ENCODE measurements at places on chromosomes 13 and 19.

DNA sequence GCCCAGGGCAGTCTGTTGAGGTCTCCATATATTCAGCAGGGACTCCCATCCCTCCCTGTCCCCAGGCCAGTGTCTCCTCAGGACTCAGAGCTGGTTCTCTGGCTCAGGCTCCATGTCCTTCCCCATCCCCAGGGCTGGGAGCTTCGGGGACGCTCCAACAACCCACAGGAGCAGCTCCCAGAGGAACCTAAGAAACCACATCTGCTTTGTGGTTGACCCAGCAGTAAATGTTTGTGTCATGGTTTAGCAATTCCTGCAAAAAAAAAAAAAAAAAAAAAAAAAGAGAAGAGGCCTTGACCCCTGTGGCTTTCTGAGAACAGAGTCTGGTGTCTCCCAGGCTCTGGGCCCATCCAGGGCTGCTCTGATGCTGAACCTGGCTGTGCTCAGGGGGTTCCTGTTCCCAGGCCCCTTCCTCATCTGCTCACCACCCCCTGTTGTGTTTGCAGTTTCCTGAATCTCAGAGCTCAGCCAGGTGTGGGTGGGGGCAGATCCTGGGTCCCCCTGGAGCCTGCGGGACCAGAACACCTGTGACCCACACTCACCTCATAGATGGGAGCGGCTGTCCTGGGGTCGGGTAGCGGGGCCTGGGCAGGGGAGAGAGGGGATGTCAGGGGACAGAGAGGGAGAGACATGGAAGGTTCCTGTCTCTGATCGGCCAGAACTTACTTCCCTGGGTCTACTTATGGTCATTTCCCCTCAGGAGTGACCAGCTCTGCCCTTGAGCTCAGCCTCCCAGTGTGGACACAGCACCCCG lies 25.2 kb upstream of the CEACAM1 start:
- no peak for DNase-seq

DNA sequence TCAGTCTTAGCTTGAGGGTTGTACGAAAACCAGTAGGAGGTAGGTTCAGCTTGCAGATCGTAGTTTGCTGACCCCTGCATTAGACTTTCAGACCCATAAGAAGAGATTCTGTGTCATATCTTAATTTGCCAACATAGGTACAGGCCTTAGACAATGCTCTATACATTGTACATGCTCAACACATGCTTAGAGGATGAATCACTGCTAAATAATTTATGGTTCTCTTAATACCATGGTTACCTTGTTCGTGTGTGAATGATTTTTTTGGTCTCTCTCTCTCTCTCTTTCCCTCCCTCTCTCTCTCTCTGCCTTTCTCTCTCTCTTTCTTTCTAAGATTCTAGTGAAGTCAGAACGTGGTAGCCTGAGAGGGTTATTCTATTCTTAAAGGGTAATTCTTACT lies 112.2 kb downstream of the FGF14 start:
- DNase-seq: no peak

DNA sequence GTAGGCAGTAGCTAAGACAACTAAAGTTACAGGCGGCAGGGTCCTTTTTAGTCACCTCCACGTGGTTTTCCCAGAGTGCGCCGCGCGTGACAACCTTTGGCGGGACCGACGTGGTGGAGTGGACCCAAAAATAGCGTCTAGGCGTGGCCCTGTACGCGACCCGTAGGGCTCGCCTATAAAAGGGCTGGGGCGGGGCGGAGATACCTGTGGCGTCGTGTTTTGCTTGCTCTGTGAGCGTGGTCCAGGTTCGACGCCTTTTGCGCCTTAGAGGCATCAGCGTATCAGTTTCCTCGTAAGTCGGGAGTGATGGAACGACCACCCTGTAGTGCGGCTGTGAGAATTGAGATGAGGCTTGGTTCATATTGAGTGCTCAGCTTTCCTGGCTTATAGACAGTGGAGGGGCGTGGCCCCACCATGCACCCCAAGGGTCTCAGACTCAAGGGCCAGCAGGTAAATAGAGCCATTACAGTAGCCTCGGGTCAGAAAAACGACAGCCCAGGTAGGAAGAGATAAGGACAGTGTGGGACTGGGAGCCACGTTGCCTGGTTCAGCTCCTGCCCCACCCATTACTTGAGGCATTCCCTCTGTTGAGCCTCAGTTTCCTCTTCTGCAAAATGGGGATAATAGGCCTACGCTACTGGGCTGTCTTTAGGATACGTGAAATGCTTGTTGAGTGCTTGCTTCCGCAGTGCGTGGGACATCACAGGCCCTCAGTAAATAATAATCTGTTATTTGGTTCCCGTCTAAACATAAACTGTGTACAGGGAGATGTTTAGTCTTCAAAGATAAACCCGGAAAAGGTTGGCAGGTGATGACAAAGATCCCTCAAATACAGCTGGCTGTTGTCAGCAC lies 693 bp upstream of the TMED1 start:
- DNase-seq: peak; percentile 66

DNA sequence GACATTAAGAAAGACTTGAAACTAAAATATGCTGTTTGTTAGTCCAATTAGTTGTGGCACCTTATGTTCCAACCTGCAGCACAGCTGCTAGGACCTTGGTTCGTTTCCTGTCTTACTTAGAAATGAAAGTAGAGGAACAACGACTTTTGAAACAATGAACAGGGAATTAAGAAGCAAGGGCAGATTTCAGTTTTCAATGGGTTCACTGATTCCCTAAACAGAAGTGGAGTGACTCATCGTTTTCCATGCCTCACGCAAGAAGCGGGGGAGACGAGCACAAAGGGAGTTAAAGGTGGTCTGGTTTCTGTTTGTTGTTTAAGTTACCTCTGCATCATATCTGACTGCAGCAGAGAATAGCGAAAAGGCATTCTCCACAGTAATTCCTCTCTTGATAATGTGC lies 44.8 kb downstream of the PHF11 start:
- DNase-seq: peak; percentile 42

GRCh38 chr19:52646571-52647217 lies 8.5 kb upstream of the ZNF83 start:
- DNase-seq: no peak

DNA sequence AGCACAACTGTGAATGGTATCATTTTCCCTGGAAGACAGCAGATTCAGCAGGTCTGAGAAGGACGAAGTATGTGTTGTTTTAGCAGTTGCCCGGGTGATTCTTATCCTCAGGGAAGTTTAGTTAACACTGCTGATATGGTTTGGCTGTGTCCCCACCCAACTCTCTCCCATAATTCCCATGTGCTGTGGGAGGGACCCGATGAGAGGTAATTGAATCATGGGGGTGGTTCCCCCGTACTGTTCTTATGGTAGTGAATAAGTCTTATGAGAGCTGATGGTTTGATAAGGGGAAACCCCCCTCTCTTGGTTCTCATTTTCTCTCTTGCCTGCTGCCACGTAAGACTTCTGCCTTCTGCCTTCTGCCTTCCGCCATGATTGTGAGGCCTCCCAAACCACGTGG lies 81.0 kb upstream of the UBAC2 start:
- DNase-seq: no peak

DNA sequence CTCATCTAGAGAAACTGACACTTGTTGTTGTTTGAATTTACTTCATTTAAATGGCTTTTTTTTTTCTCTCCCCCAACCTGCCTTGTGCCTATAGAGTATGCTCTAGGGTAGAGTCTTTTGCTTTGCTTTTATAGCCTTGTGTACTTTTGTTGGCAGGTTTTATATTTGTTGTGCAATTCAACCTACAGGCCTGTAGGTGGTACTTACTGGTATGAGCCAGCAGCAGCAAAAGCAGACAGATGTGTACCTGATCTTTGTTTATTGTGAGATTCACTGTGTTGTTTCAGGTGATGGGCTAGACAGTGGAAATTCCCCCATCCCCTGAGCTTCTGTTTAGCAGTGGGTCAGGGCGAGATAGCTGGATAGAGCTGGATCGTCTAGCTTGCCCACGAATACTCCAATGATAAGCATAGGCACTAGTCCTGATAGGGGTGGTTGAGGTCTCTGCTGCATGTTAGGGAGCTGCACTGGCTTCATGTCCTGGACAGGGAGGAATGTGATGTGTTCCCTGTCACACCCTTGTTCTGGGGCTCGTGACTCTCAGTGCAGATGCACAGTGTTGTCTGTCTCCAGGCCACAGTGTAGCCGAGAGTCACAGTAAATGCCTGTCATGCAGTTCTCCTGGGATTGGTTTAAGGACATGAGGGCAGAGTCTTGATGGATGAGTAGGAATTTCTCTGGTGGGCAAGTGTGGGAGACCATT lies 21.3 kb downstream of the DNAJC3 start:
- DNase-seq: no peak

Data from T-helper 1 cell (primary cell).